Stimulated activated CD4-positive, alpha-beta T cell treated with anti-CD3 and anti-CD28 coated beads, TNF-alpha, amount 100 ng/mL, for 1 hour (primary cell): ENCODE measurements at places on chromosomes 16 and 17.
A peak's percentile ranks its signal among the peaks of the same experiment; 100 is the strongest.

GRCh38 chr16:2437032-2437790 is 8.0 kb downstream of the CCNF start:
- no peak for DNase-seq

DNA sequence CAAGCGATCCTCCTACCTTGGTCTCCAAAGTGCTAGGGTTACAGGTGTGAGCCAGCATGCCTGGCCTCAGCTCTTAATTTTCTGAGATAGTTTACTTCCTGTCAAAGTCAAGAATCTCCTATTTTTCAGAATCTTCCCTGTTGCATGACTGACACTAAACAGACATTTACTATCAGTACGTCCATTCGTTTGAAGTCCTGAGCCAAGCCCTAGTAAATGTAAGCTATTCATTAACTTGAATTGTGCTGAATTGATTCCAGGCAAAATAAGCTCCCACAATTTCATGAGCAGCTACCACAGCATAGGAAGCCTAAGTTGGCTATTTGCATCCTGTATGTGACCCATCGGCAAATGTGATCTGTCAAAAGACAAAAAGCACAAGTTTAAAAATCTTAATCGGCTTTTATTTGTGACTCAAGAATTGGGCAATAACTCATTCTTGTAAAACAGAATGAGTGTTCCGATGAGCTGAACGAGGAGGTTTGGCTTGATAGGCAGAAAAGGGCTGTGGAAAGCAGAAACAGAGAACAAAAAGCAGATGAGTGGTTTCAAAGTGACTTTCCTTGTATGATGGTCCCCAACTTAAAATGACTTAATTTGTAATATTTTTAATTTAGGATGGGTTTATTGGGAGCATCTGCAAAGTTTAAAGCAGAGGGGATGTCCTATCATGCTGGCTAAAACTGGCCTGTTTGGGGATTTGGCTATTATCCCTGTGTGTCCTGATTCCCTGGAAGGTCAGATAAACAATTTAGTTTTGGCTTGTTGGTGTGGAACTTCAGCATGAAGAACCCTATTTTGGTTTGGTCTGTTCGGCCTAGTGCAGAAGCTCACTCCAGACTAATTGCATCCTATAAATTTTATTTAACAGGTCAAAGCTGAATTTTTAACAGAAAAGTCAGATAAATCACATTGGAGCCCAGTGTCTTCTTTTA is 14.2 kb downstream of the RNF112 start:
- DNase-seq = no peak

- DNase-seq = no peak
Measured at GRCh38 chr16:25372716-25373115, 115.1 kb upstream of the ZKSCAN2 start.

DNA sequence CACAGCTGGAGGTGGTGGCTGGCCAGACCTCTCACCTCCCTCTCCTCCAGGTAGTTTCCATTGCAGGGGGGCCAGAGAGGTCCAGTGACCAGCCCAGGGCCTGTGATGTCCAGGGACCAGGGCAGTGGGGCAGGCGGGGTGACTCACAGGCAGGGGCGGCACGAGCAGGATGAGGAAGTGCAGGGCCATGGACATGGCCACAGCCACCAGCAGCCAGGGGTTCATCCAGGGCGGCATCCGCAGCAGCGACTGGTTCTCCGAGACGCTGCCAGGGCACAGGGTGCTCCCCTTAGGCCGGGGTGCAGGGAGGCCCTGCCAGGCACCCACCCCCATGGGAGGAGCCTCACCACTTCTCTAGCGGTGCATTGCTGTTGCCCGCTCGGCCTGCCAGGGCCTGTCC is 12.9 kb upstream of the P2RX1 start:
- no peak for DNase-seq

DNA sequence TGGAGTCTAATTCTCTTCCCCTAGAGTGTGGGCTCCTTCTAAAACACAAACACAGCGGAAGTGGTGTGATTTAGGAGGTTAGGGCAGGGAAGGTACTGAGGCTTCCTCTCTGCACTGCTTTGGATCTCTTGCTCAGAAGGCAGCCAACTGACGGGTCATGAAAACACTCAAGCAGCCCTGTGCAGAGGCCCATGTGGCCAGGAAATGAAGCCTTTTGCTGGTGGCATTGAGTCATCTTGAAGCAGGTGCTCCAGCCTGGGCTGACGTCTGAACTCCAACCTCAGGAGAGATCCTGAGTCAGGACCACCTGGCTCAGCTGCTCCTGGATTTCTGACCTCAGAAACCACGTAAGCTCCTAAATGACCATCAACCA is 72.9 kb downstream of the MRM1 start:
- peak; percentile 5 for DNase-seq

- no peak for DNase-seq
Measured at GRCh38 chr16:86427433-86427851, 82.9 kb upstream of the FOXF1 start.

GRCh38 chr17:64304551-64304950 is 41.5 kb upstream of the TEX2 start:
- no peak for DNase-seq

GRCh38 chr17:6508519-6509030 is 47.8 kb downstream of the PITPNM3 start:
- no peak for DNase-seq

DNA sequence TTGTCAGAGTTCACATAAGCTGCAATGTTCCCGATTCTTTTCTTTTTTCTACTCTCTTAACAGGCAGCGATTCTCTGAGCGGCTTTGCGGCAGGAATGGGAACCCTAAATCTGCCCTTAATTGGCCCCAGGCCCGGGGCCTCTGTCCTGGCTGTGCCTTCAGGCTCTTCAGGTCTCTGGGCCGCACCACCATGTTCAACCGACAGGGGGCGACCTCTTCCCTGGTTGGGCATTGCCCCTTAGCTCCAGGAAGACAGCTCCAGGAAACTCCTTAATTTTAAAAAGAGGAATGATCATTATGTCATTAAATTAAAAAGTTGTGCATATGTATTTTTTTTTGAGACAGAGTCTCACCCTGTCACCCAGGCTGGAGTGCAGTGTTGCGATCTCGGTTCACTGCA is 20.3 kb downstream of the CACNG5 start:
- peak; percentile 7 for DNase-seq

DNA sequence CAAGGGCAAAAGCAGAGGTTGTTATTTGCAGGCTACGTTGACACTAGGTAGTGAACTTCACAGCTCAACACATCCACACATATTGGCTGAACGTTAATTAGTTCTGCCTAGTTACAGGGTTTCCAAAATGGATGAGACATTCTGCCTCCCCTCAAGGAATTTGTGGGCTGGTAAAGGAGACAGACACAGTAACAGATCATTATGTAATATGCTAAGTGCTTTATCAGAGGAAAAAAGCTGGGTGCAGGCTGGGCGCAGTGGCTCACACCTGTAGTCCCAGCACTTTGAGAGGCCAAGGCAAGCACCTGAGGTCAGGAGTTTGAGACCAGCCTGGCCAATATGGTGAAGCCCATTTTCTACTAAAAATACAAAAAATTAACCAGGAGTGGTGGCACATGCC is 26.2 kb downstream of the BMERB1 start:
- no peak for DNase-seq

GRCh38 chr17:2178798-2179501 is 124.0 kb downstream of the HIC1 start:
- no peak for DNase-seq

DNA sequence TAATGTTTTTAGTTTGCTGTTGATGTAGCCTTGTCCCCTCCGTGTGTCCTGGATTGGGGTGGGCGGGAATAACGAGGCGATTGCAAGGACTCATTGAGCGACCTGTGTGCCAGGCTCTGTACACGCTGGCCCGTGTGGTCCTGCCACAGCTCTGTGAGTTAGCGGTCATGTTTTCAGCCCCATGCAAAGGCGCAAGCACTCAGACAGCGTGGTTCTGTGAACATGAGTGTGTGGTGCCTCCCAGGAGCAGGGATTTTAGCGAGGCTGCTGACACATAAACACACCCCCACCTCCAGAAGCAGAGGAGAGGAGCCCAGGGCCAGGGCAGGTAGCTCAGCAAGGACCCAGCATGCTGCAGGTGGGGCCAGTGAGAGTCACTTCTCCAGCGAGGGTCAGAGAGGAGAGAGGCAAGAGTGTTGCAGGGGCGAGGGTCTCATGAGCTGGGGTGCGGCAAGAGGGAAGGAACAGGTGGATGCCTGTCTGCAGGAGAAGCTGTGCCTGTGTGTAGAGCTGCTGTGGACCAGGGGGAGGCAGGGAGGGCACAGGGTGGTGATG is 115.3 kb downstream of the OR1D5 start:
- no peak for DNase-seq

DNA sequence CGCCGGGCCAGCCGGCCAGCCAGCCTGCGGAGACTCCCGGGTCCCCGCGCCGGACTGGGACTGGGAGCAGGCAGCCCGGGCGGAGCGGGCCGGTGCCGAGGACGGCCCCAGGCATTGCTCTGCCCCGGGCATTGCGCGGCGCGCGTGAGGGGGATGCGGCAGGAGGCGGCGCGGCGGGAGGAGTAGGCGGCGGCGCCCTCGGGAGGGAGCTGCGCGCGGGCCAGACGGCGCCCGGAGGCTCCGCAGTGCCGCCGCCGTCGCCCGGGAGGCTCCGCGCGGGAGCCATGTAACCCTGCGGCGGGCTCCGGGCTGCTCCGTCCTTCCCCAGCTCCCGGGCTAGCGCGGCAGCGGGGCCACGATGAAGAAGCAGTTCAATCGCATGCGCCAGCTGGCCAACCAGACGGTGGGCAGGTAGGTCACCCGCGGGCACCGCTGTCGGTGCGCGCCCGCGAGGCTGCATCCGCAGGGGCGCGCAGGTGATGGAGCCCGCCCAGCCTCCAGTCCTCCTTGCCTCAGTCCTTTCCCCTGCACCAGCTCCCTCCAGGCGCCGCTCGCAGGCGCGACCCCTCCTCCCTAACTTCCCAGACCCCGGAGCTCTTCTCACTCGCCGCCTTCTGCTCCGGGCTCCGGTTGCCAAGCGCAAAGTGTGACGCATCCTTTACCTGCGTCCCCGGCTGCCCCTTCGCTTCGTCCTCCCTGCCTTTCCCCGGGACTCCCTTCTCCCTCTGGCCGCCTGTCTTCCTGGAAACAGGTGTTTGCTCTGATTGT is at the start of gene ARHGAP44:
TSS of gene ARHGAP44 (plus strand) at position 18 of the 768 bp plus-strand sequence. CDS start at position 359, 341 bp downstream.
- no peak for DNase-seq

DNA sequence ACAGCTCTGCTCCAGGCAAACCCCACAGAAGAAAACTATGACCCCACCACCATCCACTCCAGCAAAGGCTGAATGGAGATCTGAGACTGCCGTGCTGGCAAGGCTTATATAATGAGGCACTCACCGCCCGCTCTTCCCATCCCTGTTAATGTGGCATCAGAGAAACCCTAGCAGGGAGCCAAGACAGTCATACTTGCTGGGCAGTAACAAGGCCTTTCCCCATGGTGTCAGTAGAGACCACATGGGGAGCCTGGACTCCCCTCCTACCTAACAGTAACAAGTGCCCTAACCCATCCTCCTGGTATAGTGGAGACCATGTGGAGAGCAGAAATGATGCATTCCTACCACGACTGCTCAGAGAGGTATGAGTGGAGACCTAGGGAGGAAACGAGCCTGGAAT is 235.2 kb downstream of the C16orf78 start:
- DNase-seq = no peak

DNA sequence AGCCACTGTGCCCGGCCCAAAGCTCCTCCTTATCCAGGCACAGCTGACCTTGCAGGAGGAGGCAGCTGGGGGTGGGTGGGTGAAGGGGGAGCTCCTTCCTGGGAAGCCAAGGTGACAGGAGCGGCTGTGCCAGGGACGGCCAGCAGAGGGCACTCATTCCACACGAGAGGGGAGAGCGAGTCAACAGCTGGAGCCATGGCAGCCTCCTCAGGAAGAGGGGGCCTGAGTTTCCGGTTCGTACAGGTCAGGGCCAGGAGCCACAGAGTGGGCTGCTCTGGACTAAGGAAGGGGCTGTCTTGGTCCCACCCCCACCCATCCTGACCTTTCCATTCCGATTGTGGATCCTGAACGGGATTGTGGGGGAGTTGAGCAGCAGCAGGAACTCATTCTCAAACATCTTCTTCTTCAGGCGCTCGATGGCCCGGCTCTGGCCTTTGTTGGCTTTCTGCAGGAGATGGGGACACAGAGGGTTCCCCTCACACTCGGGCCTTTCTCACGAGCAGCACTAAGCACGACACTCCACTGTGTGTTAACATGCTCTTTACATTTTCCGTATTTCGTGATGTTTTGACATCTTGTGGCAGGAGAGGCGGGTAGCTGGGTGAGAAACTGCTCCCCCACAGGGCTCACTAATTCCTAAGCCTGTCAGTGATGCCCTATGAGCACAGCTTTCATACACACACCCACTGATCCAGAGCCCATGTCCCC is 61.6 kb downstream of the TIMM22 start:
- no peak for DNase-seq

- no peak for DNase-seq
Measured at GRCh38 chr17:57151798-57152197, 66.8 kb downstream of the AKAP1 start.

GRCh38 chr16:83105279-83106077 is 478.7 kb downstream of the CDH13 start:
- no peak for DNase-seq

DNA sequence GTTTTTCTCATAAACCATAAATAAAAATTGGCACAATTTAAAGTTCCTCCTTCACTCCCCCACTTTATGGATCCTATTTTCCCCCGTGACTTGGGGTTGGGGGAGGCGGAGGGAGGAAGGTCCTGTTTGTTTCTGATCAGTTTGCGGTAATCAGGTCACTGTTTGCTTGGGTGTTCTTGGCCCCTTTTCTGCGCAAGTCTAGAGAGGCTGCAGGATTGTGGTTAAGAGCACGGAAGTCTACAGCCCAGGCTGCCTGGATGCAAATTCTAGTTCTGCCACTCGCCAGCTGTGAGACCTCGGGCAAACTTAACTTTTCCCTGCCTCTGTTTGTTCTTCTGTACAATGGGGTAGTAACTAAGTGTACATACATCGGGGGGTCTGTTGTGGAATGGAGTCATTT is 12.1 kb downstream of the ATP2C2 start:
- no peak for DNase-seq

- no peak for DNase-seq
Measured at GRCh38 chr16:19227643-19228042, 57.9 kb upstream of the CLEC19A start.

DNA sequence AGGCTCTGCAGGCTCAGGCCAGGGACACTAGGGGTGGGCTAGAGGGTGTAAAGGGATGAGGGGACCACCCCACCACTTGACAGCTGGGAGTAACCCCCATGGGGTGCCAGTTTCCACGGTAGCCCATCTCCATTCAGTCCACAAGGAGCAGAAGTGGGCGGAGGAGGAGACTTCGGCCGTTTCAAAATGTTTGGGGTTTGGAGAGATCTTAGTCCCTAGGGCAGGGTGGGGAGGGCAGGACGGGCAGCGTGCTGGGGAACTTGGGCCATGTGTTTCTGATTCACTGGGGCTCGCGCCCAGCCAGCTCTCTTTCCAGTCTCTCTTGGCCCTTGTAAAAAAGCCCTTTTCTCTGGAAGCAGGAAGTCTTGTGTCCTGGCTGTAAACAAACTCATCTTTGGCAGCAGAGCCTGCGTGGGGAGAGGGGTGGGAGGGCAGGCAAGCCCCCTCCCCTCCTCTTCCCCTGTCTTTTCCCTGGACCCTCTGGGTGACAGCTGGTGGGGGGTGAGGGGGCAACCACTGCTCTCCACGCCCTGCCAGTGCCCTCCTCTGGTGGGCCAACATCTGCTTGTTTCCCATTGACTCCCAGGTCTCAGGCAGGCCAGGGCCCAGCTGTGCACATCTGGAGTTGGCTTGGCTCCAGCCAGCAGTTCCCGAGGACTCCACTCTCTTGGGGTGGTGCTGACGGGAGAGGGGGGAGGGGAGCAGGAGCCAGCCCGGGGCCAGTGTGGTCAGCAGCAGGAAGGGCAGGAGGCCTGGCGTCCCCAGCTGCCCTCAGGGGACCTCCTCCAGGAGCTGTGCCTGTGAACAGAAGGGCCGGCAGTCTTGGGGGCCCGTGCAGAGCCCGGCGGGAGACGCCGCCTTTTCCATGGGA is 8.1 kb downstream of the CYGB start:
- DNase-seq = no peak

- DNase-seq = no peak
Measured at GRCh38 chr17:81819708-81820107, 13.4 kb downstream of the MCRIP1 start.
